ENCODE measurements at places on chromosomes 6 and 20.

DNA sequence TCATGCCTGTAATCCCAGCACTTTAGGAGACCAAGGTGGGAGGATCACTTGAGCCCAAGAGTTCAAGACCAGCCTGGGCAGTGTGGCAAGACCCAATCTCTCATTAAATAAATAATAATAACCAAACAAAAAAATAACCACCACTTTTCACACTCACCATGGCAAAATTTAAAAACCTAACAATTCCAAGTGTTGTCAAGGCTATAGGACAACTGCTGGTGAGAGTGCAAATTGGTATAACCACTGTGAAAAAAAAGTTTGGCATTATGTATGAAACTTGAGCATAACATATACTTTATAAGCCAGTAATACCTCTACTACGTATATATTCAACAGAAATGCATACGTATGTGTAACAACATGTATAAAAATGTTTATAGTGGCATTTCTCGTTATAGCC lies 3.8 kb downstream of the PRR3 start:
- no peak for DNase-seq

- no peak for DNase-seq
Observed at GRCh38 chr6:35706468-35706867, 17.8 kb upstream of the FKBP5 start.

DNA sequence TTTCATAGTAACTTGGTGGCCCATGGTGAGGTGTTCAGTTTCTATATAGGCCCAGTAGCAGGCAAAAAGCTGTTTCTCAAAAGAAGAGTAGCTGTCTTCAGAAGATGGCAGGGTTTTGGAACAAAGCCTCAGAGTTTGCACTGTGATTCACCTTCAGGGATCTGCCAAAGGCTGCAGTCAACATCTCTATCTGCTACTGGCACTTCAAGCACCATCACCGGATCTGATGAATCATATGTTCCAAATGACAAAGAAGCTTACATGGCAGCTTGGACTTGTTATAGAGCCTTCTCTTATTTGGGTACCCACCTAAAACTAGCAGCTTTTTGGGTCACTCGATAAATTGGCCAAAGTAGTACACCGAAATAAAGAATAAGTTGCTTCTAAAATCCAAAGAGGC lies 39.5 kb downstream of the PKIB start:
- no peak for DNase-seq

DNA sequence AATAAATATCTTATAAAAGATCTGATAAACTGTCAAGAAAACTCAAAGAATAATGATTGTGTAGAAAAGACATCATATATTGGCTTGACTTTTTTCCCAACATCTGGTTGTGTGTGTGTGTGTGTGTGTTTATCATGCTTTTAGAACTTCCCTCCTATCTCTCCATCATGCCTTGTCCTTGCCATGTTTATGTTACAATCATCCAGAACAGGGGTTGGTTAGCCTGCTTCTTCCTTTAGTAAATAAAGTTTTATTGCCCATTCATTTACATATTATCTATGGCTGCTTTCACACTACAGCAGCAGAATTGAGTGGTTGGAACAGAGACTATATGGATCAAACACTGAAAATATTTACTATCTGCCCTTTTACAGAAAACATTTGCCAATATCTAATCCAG lies 52.8 kb upstream of the RIPOR2 start:
- DNase-seq = no peak

GRCh38 chr20:7977709-7978108 lies 37.5 kb upstream of the HAO1 start:
- no peak for DNase-seq

DNA sequence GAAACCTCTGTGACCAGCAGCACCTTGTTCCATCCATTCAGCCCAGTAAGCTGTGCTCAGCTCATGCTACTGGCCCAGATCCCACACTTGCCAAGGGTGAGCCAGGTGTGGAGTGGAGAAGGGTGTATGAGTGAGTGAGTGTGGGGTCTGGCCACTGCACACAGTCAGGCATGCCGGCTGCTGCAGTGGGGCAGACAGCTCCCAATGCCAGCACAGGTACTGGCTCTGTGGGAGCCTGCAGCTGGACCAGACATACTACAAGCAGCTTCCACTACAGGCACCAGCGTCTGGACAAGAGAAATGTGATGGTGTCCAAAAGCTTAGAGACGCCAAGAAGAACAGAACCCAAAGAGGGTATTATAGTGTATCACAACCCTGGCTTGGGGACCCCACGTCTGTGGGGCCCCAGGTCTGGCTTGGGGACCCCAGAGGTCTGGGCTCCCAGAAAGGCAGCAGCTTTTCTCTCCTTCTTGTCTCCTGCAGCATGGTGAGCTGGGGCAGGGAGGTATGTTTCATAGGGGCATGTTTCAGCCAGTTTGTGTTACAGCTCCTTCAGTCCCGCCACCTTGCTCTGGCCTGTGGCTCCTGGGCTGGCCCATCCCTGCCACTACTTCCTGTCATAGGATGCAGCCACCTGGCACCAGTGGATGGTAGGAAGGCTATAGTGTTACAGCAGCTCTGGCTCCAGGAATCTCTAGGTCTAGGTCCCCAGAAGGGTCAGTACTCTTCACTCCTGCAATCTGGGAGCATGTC lies 152.4 kb upstream of the HSF2 start:
- no peak for DNase-seq
